ENCODE measurements at places on chromosomes 4 and X.

DNA sequence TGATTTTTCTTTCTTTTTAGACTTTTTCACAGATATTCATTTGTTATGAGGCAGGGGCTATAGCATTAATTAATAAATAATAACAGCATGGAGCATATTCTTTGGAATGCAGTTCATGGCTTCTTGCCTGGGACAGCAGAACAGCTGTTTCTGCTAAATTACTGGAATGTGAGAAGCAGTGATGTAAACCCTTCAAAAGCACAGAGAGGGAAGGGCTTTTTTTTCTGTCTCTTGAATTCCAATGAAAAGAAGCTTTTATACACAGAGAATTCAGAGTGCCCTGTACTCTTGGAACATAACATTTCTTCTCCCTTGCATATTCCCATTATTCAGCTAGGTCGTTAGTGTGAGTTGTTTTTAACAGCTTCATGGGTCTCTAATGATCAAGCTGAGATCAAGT is 28.5 kb upstream of the ANK2 start:
- no peak for DNase-seq

- peak; percentile 59 for DNase-seq
Measured at GRCh38 chr4:40629401-40630334, at the start of gene RBM47. RBM47 (minus strand) TSS chr4:40629864; CDS start chr4:40438893, 190,971 bp downstream.

DNA sequence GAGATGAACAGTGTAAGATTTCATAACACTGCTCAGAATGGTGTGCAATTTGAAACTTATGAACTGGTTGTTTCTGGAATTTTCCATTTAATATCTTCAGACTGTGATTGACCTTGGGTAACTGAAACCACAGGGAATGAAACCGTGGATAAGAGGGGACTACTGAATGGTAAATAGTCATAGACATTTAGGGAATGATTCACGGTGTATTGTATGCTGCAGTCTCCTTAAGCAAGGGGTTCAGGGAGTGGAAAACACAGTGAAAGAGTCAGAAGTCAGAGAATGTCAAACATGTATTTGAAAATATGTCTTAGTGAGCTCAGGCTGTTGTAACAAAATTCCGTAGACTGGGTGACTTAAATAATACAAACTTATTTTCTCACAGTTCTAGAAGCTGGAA is 398.2 kb upstream of the DIPK2B start:
- DNase-seq = no peak

- no peak for DNase-seq
Measured at GRCh38 chrX:124223524-124223923, 108.9 kb upstream of the TEX13D start.

GRCh38 chr4:139492429-139492828 is 38.5 kb downstream of the RAB33B start:
- DNase-seq = no peak

DNA sequence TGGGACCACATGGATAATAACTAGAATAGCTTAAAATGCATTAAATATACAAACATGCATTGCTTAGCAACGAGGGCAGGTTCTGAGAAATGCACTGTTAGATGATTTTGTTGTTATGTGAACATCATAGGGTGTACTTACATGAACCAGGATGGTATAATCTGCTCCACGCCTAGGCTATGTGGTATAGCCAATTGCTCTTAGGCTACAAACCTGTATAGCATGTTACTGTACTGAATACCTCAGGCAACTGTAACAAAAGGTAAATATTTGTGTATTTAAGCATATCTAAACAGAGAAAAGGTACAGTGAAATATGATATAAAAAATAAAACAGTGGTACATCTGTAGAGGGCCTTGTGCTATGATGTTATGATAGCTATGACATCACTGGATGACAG is 169.2 kb upstream of the IL15 start:
- DNase-seq = no peak

- DNase-seq = no peak
Measured at GRCh38 chr4:98242538-98242937, 18.6 kb upstream of the RAP1GDS1 start.

GRCh38 chrX:16305187-16305586 is 137.9 kb downstream of the MAGEB17 start:
- DNase-seq = no peak

GRCh38 chr4:113711883-113712662 is 49.5 kb downstream of the CAMK2D start:
- no peak for DNase-seq

GRCh38 chr4:97778174-97778573 is 365.1 kb downstream of the STPG2 start:
- no peak for DNase-seq

- DNase-seq = peak; percentile 53
Measured at GRCh38 chr4:56505269-56506130, at the start of gene ARL9. ARL9 (plus strand) TSS chr4:56505791; CDS start chr4:56505863, 72 bp downstream.

DNA sequence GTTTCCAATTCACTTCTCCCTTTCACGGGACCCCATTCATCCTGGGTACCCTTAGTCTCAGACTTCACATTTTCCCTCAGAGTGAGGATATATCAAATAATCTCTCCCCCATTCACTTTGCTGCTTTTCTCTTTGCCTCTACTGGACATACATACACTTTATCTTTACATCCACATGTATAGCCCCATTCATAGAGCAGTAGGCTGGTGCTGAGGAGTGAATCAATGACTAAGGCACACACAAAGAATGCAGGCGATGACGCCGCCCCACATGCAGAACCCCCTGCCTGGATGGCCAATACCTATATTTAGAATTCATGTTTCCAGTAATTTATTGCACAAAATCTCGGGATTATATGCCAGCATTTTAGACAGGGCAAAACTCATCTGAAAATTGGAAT is 554.3 kb upstream of the TENM3 start:
- no peak for DNase-seq

DNA sequence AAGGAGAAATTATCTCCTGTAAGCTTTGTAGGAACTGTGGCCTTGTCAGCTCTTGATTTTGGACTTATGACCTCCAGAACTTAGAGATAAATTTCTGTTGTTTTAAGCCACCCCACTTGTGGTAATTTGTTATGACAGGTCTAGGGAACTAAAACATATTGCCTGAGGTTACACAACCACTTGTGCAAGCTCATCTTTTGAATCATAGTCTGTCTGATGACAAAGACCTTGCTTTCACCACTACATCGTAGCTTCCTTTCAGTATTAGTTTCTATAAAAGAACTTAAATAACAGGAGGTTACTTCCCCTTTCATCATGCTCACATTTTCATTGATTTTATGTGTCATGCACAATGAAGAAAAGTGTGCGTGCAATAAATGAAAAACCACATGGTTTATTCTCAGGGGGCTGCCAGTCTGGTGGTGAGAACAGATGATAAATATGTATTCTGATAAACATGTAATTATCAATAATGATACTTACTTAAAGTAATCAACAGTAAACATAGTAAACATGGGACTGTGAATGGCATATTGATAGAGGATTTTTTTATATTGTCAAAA is 690.0 kb upstream of the HS3ST1 start:
- DNase-seq = no peak

DNA sequence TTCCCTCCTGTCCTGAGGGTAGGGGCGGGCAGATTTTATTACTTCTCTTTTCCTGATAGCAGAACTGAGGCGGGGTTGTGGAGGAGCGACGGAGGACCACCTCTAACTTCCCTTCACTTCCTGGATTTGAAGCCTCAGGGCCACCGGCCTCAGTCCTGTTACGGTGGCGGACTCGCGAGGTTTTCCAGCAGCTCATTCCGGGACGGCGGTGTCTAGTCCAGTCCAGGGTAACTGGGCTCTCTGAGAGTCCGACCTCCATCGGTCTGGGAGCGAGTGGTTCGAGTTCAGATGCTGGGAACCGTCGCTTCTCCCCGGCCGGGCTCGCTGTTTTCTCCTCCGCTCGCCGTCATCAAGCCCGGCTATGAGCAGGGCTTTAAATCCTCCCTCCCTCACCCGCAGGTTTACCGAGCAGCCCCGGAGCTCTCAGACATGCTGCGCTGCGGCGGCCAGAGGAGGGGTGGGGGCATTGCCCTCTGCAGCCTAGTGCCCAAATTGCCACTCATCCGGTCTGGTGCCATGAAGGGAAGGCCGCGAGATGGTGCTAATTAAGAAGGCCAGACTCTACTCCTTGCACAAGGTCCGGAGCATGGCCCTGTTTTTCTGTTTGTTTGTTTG is 23.3 kb downstream of the HAND2 start:
- DNase-seq = peak; percentile 58

GRCh38 chrX:118420462-118420861 is 74.6 kb downstream of the WDR44 start:
- no peak for DNase-seq

DNA sequence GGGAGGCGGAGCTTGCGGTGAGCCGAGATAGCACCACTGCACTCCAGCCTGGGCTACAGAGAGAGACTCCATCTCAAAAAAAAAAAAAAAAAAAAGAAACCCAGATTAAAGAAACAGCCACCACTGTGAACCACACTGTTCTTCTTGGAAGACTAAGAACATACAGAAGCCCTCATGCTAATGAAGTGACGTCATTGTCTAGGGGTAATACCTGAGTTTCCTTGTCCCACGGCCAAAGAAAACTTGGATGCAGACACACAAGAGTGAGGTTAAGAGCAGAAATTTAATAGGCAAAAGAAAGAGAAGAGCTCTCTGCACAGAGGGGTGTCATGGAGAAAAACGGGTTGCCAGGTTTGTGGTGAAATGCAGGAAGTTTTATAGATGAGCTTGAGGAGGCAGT is 691.6 kb downstream of the NLGN4X start:
- no peak for DNase-seq

DNA sequence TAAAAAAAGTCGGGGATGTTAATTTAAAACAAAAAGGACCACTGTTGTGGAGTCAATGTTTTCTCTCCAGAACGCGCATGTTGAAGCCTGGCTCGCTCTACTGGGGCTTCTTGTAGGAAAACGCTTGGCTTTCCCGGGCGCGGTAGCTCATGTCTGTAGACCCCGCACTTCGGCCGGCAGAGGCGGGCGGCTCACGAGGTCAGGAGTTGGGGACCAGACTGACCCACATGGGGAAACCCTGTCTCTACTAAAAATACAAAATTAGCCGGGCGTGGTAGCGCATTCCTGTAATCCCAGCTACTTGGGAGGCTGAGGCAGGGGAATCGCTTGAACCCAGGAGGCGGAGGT is 15.6 kb downstream of the NELFA start:
- no peak for DNase-seq

DNA sequence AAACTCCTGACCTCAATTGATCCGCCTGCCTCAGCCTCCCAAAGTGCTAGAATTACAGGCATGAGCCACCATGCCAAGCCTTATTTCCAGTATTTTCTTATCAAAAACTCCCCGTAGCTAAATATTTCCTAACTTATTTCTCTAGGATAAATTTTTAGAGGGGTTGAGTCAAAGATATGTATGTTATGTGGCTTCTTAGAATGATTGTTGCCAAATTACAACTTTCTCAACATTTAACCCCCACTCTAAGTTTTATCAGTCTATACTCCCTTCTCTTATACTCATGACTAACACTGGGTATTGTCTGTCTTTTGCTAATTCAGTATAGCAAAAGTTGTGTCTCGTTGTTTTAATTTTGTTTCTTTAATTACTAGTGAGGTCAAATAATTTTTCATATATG is 187.7 kb upstream of the LNX1 start:
- no peak for DNase-seq

DNA sequence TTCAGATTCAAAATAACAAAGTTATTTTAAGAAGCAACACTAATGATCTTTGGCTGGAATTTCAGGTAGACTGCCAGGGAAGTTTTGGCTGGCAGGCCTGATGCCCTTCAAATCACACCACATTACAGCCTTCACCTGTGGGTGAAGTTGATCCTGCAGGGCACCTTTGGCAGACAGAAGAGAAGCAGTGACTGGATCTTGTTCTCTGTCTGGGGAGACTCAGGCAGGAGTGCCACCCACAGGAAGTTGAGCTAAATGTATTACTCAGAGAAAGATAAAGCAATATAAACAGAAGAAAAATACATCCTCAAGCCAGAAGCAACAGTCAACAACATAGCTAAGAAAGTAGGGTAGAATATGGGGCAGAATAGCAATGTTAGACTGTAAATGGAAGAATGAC is 12.8 kb upstream of the CFAP299 start:
- no peak for DNase-seq

DNA sequence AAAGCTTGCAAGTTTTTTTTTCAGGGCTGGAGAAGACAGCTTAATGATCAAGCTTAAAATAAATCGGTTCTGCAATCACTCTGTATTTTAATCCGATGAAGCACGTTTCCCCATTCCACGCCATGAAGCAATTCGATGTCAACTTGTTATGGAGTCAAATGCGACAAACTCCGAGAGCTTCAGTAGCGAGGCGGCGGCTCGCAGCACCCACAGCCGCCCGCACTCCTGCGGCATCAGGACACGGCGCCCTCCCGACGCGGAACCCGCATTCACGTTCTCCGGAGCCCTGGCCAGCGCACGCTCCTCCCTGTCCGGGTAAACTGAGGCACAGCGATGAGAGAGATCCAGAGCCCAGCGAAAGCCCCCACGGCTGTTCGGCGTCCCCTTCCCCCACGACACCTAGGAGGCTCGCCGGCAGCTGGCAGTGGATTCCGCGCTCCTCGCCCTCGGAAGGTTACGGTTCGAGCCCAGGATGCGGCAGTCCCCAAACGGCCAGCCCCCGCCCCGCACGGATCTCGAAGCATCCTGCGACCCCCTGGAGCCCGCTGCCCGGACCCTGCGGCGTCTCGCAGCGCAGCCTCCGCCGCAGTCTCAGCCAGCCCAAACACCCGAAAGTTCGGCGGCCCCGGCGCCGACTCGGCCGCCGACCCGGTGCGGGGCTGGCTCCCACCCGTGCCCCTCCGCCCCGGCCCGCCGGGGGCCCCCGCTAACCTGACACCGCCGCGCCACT is 507 bp downstream of the MFAP3L start:
- DNase-seq = no peak

Data from GM13977 (cell line).